ENCODE measurements at places on chromosomes 7 and 10.

DNA sequence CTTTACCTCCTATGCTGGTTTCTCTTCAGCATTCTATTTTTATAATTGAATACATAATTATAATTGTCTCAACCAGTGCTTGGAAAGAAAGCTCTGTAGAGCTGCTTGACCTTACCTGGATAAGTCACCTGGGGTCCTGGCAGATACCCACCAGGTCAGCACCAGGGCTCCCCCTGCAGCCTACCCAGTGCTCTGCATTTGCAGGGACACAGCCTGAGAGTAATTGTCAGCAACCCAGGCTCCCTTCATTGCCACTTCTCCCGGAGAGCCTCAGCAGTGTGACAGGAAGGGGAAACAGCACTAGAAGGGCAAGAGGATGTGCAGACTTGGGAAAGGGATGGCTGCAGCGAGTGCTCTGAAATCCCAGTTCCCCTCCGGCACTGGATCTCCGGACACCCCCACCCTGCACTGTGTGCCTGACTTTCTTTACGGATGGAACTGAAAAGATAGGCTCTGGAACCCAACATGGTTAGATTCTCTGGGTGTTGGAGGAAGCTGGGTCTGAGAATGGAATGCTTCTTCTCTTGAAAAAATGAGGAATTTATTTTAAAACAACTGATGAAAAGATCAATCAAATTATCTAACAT, 11.4 kb upstream of the PAX4 start:
- no peak for DNase-seq

DNA sequence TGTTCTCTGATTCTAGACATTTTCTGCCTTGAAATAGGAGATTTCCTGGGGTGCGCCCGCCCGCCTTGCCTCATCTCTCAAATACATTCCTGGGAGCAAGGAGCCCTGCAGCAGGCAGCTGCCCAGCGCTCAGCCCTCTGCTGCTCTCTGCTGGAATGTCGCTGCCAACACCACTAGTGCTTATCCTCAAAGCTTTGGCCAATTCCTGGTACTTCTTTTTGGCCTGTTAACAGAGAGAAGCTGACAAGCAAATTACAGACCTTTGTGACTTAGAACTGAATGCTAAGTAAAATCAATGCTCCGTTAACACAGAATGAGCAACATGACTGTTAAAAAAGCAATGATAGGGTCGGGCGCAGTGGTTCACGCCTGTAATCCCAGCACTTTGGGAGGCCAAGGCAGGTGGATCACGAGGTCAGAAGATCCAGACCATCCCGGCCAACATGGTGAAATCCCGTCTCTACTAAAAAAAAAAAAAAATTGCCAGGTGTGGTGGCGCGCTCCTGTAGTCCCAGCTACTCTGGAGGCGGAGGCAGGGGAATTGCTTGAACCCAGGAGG, 41.9 kb upstream of the SYPL1 start:
- no peak for DNase-seq

DNA sequence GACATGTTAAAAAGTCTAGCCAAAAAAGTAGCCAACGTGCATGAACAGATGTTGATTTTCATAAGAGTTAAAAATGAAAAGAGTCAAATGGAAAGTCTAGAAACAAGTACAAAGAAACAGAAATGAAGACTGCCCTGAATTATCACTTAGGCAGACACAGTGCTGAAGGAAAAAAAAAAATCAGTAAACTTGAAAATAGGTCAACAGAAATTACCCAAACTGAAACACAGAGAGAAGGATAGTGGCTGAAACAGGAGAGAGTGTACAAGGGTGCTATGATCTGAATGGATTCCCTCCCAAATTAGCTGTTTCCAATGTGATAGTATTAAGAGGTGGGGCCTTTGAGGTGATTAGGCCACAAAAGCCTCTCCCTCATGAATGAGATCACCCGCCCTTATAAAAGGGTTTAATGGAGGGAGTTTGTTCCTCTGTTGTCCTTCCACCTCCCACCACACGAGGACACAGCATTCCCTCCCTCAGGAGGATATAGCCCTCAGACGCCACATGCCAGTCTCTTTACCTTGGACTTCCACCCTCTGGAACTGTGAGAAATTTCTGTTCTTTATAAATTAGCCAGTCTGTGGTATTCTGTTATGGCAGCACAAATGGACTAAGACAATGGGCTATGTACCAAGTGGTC, 249.7 kb downstream of the AHR start:
- DNase-seq, result no peak

GRCh38 chr7:77971726-77972125, 173.2 kb downstream of the PHTF2 start:
- DNase-seq, result no peak
